ENCODE measurements at places on chromosomes 11 and 22.

GRCh38 chr11:96284917-96285316, 58.1 kb downstream of the MAML2 start:
- no peak for DNase-seq

- DNase-seq = no peak
These were observed 23.4 kb upstream of the GRAMD4 start for GRCh38 chr22:46596819-46597218.

DNA sequence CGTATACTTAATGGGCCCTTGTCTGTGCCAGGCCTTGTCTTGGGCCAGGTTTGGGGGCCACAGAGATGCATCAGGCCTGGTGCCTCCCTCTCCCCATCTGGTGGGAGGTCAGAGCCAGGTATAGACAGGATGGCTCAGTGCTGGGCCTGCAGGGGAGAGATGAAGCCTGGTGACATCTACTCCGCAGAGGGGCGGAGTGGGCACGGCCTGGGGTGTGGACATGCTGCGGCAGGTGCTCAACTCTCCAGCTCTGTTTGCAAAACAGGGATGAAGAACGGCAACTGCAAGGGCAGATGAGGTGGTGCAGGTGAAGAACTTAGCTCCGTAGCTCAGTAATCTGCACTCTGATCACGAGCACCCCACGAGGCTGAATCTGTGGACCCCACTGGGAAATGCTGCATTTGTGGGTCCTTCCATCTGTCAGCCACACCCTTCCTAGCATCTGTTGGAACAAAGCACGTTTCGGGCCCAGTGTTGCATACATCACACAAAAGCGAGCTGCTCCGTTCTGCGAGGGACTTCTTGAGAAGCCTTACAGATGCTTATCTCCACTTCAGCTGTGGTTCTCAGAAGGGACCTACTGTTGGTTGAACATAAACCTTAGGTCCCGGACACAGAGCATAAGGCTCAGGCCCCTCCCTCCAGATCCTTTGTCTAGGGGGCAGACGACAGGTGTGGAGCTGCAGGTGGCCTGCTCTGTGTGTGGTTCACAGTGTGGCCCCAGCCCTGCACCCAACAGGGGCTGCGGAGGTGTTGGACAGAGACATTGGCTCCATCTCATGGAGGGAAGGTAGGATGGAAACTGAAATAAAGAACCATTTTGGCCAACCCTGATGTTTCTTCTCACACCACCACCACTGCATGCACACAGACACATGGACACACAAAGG, 78.3 kb downstream of the LRRC32 start:
- no peak for DNase-seq

- DNase-seq = no peak
These were observed 9.6 kb upstream of the C1QTNF6 start for GRCh38 chr22:37197451-37198257.

- no peak for DNase-seq
These were observed 1.5 kb downstream of the APOL6 start for GRCh38 chr22:35649636-35650250.

DNA sequence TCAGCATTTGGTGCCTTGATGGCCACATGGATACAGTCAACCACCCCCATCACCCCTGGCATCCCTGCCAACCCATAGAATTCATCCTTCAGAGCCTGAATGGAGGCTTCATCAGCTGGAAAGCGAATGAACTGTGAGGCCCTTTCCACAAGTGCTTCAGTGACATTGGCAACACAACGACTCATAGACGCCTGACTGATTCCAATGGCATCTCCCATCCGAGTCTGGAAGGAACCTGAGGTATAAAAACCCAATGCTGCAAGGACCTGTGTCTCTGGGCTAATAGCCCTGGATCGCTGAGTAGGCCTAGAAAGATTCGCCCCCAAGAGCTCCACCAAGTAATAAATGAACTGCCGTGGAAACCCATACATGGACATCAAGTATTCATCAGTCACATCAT, 1.3 kb downstream of the HARBI1 start:
- DNase-seq = no peak

GRCh38 chr11:69640260-69640994, 529 bp upstream of the CCND1 start:
- DNase-seq = no peak

DNA sequence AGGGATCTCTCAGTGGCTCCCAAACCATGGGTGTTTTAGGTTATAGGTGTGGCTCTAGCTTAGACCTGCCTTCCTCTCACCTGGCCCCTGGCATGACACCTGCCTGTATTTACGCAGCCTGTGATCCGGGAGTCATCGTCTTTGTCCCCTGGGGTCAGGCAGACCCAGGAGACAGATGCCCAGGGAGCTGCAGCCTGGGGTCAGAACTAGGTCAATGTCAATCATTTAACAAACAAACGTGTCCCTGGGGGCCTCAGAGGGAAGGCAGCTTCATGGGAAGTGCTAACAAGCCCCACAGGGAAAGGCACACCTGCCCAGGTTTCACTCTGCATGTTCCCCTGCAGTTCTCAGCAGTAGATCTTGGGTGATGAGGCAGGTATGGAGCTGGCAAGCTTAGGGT, 12.0 kb downstream of the BACE1-AS start:
- no peak for DNase-seq

- DNase-seq = no peak
These were observed 21.2 kb upstream of the GRAMD1B start for GRCh38 chr11:123408619-123409455.

- no peak for DNase-seq
These were observed 106.4 kb downstream of the MICAL2 start for GRCh38 chr11:12216671-12217374.

GRCh38 chr22:17570851-17571631, 7.7 kb downstream of the SLC25A18 start:
- no peak for DNase-seq

- DNase-seq = no peak
These were observed 26.9 kb upstream of the TP53I11 start for GRCh38 chr11:44977493-44977984.

- DNase-seq = no peak
These were observed 118.5 kb upstream of the TIMP3 start for GRCh38 chr22:32682990-32683389.

DNA sequence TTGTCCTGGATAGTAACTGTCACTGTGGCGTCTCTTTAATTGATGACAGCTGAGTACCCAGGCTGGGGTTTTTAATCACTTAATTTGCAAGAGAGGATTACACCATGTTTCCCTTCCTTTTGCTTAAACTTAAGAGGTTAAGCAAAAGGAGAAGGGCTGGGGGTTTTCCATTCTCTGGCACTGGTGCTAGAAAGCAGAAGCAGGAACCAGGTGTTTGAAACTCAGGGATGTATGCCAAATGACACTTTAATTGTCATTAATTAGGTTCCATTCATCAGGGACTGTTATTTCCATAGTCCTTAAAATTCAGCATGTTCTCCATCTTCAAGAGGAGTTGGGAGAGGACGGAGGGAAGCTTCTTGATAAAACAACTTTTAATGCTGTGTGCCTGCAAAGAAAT, 746.2 kb downstream of the NELL1 start:
- DNase-seq = no peak

GRCh38 chr11:67022961-67023956, at the start of gene SYT12:
Gene SYT12, plus strand, starts transcription at chr11:67023134. Its CDS starts 7,011 bp downstream, at chr11:67030145.
- DNase-seq = no peak

DNA sequence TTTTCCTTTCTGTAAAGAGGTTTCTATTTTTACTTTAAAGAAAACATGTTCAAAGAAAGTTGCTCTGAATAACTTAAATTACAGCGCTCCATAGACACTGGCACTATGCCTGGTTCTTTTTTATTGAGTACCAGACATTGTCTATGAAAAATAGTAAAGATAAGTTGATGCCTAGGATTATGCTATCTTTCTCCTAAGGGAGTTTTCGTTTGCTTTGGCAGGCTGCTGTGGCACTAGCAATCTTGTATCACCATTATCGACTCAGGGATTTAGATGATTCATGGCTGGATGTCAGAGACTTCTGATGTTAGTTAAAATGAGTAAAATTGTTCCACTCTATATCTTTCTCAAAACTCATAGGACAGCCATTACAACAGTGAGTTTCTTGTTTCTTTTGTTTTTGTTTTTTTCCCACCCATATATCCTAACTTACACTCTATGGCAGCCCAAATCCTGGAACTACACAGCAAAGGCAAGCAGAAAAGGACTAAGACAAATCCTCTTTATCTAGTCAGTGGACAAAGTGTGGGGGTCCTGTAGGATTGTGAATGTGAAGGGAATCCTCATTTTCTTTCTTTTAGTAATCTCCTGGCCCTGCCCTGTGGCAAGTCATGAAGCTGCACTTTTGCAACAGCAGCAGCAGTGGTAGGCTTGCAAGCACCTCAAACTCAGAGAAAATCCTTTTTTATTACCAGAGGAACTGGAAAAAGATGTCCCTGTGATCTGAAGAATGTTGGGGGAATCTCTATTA, 20.7 kb downstream of the SLN start:
- DNase-seq = no peak

DNA sequence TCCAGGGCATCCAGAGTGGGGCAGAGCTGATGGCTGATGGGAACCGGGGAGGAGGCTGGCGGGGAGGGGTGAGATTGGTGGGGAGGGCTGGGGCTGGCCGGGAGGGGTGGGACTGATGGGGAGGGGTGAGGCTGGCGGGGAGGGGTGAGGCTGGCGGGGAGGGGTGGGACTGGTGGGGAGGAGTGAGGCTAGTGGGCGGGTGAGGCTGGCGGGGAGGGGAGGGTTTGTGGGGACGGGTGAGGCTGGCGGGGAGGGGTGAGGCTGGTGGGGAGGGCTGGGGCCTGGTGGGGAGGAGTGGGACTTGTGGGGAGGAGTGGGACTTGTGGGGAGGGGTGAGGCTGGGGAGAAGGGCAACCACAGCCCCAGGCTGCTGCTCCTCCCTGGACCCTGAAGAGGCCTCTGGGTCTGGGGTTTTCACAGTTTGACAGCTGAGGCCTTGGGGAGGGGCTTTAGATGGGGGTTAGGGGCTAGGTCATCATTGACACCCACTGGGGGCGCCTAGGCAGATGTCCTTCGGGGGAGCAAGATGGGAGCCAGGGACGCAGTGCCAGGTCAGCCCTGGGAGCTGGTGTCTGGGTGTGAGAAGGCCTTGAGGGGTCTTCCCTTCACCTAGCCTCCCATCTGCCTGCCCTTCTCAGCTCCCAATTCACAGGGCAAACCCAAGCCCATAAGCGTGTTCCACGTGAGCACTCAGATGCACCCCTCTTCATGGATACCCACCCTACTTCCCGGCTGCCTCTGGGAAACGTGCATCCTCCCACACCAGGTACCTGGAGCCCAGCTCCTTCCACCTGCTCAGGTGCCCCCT, 26.7 kb downstream of the PARVG start:
- DNase-seq = no peak

DNA sequence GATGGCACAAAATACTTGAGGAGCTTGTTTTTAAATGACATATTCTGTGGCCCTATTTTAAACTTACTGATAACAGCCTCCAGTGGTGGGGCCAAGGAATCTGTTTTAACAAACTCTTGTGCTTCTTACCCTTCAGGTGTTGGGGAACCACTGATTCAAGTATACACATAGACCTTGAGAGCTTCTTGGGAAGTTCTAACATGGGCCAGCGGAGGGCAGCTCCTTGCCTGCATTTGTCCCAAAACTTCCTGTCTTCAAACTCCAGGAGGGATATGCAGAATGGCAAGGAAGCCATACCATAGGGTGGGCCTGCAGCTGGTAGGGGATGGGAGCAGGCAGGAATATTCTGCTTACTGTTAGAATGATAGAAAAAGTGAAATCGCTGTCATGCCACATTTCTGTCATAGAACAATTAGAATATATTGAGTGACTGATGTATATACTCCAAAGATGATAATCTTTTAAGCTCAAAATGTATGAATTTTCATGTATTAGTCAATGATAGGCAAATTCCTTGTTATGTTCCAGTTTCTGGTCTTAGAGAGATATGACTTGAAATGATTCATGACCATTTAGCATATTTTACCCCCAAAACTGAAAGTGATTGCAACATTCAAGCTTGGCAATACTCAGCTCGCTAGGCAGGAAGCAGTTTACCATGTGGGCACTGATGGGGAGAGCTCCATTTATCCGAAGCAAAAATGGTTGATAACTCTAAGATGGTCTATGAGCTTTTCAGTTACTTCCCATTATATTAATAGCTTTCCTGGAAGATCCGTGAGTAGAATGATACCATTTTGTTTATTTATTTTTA, 9.2 kb downstream of the EXT2 start:
- DNase-seq = no peak

DNA sequence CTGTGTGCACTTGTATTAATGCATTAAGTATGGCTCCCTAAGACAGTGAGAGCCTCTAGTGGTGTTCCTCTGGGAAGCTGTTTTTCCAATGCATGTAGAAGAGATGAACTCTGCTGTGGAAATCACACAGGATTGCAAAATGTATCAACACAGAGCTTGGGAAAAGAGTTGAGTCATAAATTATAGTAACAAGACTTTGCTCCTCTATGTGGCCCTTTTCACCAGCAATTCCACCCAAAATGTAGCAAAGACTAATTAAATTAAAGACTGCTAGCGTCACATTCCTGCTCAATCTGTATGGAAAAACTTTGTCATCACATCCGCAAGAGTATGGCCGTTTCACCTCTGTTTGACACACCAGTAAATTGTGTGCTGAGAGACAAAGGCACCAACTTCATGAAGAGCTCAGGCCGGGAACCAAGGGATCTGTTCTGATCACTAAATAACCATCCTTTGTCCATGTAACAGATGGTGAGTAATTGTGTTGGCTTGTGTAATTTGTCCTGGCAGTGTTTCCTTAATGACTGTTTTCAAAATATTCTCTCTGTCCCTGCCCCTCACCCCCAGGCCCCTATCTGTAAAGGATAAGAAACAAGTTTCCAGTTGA, 209.2 kb upstream of the SORL1-AS1 start:
- DNase-seq = no peak

- no peak for DNase-seq
These were observed 101.6 kb downstream of the COMMD9 start for GRCh38 chr11:36187622-36188021.

- no peak for DNase-seq
These were observed 7.8 kb downstream of the DSCAML1 start for GRCh38 chr11:117789241-117789640.

Measured in activated gamma-delta T cell treated with anti-CD3 and anti-CD28 coated beads, Interleukin-2, amount 50 U/mL, for 16 hours (primary cell).